ENCODE measurements at places on chromosomes 12 and 14. TPM values are rescaled to one million over a fixed set of nuclear protein-coding genes. Genes with fewer than 3 reads are reported as not detected.

- no peaks in the 10 kb centered on the region for H3K4me1 ChIP-seq
- no peaks in the 10 kb centered on the region for H3K36me3 ChIP-seq
- no peaks in the 10 kb centered on the region for H3K27me3 ChIP-seq
- no peak overlapping the region for H3K27ac ChIP-seq
- H3K4me3 ChIP-seq: no peak overlapping the region
Observed at GRCh38 chr12:128920468-128920867, 67.2 kb downstream of the GLT1D1 start.

DNA sequence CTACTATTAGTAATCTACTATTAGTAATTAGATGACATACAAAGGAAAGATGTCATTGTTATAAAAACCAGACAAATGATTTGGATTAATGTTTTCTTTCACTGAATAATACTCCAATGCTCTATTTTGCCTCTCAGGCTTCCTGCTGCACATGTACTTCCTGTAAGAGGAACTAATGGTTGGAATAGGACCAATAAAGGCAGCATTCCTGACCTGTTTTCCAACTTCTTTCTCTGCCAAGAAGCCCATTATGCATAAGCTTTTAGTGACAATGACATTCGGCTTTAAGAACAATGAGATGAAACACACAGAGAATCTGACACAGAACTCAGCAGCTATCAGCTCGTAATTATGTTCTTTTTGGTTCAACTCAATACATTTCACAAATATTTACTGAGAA, 5.2 kb upstream of the C12orf56 start:
- no peak for DNase-seq
- H3K27ac ChIP-seq: peak overlapping the region; percentile 52
- no peaks in the 10 kb centered on the region for H3K4me1 ChIP-seq
- no peaks in the 10 kb centered on the region for H3K27me3 ChIP-seq
- H3K36me3 ChIP-seq: no peaks in the 10 kb centered on the region

GRCh38 chr12:38502415-38502814, 185.8 kb downstream of the ALG10B start:
- H3K4me1 ChIP-seq: no peaks in the 10 kb centered on the region
- H3K27ac ChIP-seq: no peak overlapping the region
- H3K27me3 ChIP-seq: no peaks in the 10 kb centered on the region
- H3K36me3 ChIP-seq: peaks cover 5% of the 10 kb centered on the region

DNA sequence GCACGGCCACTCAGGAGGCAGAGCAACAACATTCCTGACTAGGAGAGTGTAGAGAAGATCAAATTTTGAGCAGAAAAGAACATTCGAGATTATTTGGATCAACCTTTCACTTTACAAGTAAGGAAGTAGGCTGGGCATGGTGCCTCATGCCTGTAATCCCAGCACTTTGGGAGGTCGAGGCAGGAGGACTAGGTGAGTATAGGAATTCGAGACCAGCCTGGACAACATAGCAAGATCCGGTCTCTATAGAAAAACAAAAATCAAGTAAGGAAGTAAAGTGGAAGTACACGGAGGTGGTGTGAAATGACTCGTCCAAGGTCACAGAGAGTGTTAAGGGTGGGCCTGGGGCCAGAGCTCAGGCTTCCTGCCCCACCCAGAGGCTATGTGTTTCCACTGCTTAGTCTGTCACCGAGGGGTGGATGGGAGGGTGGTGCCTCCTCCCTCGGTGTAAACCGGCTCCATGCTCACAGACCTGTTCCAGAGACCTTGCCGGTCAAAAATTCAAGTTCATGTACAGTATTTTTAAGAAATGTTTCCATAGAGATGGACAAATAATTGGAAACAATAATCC, 51.9 kb downstream of the MAP1LC3B2 start:
- DNase-seq: no peak
- H3K4me3 ChIP-seq: no peak overlapping the region
- H3K27me3 ChIP-seq: no peaks in the 10 kb centered on the region
- no peaks in the 10 kb centered on the region for H3K4me1 ChIP-seq

The BCAT1 gene
- 35.8 TPM for total RNA-seq
